Cortex of kidney (tissue), 1 donor: ENCODE measurements at places on chromosomes 5 and 9.

- DNase-seq = no peak
Observed at GRCh38 chr5:3911773-3912172, 316.1 kb downstream of the IRX1 start.

DNA sequence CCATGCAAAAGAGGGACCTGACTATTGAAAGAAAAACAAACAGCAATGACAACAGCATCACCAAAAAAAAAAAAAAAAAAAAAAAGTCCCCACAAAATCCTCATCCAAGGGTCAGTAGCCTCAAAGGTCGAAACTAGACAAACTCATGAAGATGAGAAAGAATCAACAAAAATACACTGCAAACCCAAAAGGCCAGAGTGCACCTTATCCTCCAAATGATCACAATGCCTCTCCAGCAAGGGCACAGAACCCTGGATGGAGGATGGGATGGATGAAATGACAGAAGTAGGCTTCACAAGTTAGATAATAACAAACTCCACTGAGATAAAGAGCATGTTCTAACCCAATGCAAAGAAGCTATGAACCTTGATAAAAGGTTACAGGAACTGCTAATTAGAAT, 250.4 kb upstream of the GRAMD2B start:
- DNase-seq = no peak

DNA sequence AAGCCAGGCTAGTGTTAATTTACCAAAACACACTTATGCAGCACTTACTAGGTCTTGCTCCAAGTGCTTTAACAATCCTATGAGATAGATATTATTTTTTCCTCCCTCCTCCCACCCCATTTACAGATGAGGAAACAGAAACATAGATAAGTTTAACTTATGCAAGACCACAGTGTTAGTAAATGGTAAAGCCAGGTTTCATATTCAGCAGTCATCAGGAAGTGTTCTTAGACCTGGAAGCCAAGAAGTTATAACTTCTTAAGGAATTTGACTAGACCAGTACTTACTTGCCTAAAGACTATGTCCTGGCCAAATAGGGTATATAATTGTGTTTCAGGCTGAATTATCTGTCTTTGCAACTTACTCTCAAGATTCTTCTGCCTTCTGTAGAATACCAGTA, 15.9 kb downstream of the ABHD17B start:
- no peak for DNase-seq

GRCh38 chr5:112586596-112587062, 151.1 kb upstream of the APC start:
- no peak for DNase-seq

DNA sequence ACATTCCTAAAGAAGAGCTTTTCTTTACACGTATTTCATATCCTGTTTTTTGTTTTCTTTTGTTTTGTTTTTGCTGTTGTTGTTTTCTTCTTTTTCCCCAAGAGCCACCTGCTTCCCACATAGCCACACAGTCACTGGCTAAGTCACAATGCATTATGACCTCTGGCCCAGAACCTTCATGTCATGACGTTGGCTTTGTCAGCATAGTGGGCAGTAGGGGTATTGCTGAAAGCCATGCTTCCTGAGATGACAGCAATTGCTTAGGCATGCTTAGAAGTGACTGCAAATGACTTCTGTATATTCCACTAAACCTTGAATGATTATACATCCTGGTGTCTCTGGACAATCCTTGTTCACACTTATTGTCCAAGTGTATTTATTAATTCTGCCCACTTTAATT, 375.8 kb downstream of the TAF11L14 start:
- no peak for DNase-seq

DNA sequence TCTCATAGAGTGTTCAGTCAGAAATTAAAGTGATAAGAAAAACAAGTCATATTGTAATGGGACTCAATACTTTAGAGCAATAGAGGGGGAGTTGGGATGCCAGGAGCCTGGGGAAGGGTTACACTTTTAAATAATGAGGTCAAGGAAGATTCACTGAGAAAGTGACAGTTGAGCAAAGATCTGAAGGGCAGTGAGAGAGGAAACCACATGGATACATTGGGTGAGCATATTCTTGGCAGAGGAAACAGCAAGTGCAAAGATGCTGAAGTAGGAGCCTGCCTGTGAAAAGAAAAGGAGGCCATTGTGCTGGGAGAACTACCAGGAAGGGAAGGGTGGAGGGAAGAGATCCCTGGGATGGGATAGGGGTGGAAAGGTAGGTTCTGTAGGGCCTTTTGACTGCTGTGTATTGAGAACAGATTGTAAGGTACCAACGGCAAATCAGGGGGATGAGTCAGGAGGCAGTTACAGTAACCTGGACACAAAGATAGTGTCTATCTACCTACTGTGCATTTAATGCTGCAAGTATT, 79.4 kb downstream of the PAM start:
- no peak for DNase-seq

- DNase-seq = no peak
Observed at GRCh38 chr5:56377573-56377972, 144.4 kb upstream of the ANKRD55 start.

DNA sequence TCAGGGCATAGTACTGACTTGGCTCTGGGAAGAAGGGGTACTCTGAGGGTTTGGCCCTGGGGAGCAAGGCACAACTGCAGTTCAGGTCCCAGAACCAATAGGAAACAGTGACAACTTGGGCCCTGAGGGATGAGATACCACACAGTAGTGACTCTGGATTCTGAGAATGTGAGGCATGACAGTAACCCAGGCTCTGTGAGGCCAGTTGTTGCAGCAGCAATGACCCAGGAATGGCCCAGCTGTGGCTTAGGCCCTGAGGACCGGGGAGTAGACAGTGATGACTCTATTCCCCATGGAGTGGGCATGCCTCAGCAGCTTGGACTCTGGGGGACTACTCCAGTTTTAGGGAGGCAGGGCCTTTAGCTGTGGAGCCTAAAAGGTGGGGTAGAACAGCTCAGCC, 21.5 kb upstream of the NFIL3 start:
- no peak for DNase-seq

GRCh38 chr5:81006947-81007636, 46.9 kb downstream of the RASGRF2 start:
- no peak for DNase-seq

GRCh38 chr5:131413605-131414559, 150.0 kb downstream of the CDC42SE2 start:
- DNase-seq = no peak

DNA sequence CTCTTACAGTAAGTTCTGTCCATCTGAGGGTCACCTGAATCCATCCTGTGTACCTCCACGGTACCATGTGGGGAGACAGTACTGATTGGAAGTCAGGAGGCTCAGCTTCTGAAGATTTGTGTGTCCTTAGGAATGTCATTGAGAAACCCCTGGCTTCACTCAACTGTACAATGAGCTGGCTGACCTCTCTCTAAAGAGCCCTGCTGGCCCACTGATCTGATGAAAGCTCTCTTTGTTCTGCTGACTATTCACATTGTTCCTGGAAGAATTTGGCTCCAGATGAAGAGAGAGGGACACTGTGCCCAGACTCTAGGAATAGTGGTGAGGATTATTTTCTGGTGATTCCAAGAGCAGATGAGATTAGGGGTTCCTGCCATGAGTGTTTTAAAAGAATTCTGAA, 141.2 kb downstream of the LURAP1L start:
- no peak for DNase-seq

DNA sequence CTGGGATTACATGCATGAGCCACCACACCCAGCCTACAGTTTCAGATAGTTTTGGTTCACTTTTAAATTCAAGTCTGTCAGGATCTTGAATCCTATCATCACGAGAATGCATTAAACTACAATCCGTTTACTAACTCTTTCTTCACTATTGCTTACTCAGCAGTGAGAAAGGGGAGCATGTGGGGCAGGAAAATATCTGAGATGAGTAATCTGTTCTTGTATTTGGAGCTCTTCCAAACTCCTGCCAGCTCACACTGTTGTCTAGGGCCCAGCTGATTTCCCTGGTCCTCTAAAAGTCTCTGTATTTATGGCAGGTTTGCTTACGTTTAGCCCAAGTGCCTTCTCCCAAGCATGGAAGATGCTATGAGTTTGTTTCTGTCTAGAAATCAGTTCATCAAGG, 152.2 kb downstream of the FGF18 start:
- DNase-seq = no peak

GRCh38 chr9:131807144-131807983, 67.5 kb upstream of the RAPGEF1 start:
- no peak for DNase-seq

- no peak for DNase-seq
Observed at GRCh38 chr9:36895744-36896260, 138.3 kb downstream of the PAX5 start.

DNA sequence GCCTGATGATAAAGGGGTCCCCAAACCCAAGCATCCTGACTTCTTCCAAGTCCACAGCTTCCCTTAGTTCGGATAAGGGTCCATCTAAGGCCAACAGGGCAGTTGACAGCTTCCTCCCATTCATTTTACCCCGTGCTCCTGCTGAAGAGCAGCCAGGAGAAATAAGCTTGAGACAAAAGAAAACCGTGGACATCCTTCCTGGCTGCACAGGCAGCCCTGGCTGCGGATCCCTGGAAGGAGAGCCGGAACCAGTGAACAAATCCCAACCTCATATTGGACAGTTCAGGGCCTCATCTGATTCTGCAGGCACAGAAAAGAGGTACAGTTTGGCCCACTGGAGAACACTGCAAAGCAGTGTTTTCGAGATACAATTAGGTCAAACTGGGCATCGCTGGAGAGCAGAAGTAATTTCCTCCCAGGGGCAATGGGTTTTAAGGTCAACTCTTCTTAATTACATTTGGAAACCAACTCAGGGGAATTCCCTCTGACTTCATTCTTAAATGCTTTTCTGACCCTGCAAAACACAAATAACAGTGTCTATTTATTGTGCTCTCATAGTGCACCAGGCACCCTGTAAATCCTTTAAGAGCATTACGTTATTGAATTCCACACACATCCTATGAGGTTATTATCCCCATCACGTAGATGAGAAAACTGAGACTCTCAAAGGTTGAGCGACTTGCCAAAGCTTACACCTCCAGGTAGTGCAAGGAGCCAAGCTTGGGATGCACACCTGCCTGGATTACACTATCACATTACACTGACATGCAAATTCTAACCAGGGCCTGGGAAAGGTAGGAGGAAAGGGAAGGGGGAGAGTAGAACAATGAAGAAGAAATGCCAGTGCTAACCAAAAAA, 21.2 kb downstream of the ADAM19 start:
- DNase-seq = no peak

GRCh38 chr9:69136779-69137178, 37.3 kb upstream of the TJP2 start:
- DNase-seq = no peak

DNA sequence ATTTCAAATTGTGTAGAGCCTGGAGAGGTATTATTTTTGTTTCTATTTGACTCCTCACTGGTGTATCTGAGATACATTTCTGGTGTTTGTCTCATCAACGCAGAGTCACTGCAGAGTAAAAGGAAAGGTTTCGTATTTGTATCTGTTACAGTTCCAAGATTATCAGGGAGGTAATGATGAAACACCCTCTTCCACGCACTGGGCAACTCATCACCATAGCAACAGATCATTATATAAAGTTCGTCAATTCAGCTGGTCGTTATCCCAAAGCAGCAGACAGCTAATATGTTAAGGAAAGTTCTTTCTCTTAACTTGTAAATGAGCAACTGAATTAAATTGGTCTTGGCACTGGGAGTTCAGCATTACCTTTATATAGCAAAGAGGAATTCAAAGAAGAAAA, 513.5 kb downstream of the MTRR start:
- DNase-seq = no peak
